ENCODE measurements at places on chromosomes 11 and 22. TPM values are rescaled to one million over a fixed set of nuclear protein-coding genes. Genes with fewer than 3 reads are reported as not detected.

DNA sequence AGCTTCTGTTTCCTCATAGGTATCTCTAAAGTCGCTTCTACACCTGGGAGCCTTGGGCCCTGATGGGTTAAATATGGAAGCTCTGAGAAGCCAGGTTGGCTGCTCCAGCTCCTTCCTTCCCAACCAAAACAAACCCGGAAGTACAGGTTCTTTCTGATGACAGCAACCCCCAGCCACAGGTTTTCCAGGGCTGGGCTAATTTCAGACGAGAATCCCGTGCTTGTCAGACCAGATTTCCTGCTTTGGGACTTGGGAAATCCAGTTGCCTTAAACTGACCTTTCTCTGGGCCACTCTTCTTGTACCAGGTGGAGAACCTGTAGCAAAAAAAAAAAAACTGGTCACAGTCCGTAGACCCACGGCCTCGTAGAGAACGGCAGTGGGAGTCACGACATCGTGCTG, 51.9 kb downstream of the RBX1 start:
- DNase-seq: no peak

DNA sequence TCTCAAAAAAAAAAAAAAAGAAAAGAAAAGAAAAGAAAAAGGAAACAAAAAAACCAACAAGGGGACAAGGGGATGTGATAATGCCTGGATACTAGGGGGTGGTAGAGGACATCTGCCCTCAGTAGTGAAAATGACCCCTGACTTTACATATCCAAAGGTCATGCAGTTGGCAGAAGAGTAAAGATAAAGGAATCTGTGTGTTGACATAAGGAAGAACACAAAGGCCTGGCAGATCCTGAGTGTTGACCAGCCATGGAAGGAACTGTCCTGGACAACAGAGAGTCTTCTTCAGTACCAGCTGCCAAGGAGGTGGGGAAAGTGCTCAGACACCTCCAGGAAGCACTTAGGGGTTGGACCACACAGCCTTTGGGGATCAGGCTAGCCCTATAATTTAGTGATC, 12.6 kb downstream of the SLC43A1 start:
- no peak for DNase-seq

OTUB1 gene
- polyA plus RNA-seq: 62.4 TPM

SUSD2 gene
- 6.7 TPM for polyA plus RNA-seq

DNA sequence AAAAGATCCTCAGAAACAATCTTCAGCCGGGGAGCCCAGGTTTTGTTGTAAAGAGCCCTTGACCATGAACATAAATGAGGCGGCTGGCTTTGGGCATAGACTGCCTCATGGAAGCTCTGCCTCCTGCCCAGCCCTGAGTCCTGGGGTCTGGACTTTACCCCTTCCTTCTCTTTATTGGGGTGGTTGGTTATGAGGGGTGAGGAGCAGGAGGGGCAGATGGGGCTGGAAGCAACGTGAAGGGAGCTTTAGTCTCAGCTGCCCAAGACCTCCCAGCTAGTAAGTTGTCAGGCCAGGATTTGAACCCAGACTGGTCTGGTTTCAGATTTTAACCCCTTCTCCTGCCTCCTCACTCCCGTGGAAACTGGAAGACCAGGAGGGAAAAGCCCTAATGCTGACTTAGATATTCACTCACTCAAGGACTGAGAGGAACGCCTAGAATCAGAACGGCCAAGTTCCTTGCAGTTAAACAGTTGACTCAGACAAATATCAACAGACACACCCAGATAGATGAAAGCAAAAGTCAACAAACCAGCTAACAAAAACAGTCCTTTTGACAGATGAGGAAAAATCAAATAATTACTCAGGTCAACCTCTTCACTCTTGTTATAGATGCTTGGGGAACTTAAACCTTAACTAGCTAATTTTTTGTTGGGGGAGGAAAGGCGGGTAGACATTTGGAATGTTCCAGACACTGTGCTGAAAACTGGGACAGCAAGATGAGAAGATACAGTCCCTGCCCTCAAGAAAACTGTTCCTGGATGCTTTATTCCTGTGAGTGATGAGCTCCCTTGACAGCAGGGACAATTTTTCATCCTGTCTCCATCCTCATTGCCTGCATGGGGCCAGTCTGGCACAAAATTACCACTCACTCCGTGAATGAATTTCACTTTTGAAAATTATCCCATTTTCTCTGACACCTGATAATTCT, 20.8 kb upstream of the ARRB1 start:
- no peak for DNase-seq

DNA sequence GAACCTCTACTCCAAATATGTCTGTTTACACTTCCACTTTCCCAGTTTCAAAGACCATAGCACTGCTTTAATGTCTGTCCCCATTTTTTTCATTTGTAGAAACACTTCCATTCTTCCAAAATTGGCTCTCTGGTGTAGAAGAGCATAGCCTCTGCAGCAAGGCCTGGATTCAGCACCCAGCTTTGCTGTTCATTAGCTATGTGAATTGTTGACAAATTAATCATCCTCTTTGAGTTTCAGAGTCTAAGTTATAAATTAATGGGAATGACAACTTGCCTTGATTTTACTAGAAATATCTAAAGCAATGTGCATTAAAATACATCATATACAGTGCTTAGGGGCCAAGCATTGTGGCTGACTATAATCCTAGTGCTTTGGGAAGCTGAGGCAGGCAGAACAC, 22.4 kb downstream of the GRIA4 start:
- DNase-seq: no peak

ABCG4 gene
- polyA plus RNA-seq: 1.4 TPM

- no peak for DNase-seq
These were observed 4.2 kb downstream of the NXF1 start for GRCh38 chr11:62801071-62801470.

- no peak for DNase-seq
These were observed 14.3 kb upstream of the HPX start for GRCh38 chr11:6455070-6455469.

LAYN gene
- polyA plus RNA-seq: 5.0 TPM

DNA sequence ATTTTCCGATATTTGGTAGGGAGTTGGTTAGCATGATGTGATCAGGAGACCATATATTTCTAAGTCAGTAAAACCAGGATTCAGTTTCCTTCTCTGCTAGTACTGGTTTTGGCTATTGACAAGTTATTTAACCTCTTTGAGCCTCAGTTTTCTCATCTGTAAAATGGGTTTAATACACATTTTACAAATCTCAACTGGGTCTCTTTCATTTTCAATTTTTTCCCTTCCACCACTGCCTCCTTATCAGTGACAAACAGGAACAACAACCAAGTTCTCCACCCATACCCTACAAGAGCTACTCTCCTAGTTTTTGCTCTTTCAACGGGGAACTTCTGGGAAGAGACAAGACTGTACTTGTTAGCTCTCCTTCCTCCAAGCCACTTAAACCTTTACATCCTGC, 6.2 kb upstream of the APLP2 start:
- no peak for DNase-seq

ANO5 gene
- polyA plus RNA-seq: 17.1 TPM

FAM83F gene
- polyA plus RNA-seq: 3.6 TPM

LDHAL6A gene
- polyA plus RNA-seq: 0.16 TPM

- DNase-seq: no peak
These were observed 112.6 kb downstream of the CADM1 start for GRCh38 chr11:115391598-115391997.

SCUBE2 gene
- polyA plus RNA-seq: 0.18 TPM

Data from right cardiac atrium (tissue), 5 donors.